ENCODE measurements at places on chromosomes 6 and 20. TPM values are rescaled to one million over a fixed set of nuclear protein-coding genes. Genes with fewer than 3 reads are reported as not detected.

DNA sequence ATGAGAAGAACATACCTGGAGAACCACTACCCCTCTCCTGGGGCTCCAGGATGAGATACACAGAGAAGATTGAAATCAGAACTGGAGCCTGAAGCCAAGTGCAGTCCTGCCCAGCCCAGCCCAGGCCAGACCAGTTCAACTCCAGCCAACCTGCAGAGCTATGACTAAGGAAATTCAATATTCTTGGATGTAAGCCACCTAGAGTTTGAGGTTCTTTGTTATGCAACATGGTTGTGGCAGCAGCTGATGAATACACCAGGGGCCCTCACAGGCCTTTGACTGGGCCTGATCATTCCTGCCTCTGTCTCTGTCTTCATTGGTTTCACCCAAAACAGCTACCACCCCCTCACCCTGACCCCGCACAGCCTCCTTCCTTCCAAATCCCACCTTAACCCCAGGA lies 167.8 kb downstream of the LRFN2 start:
- DNase-seq: peak; percentile 52

- no peak for DNase-seq
These were observed 64.5 kb downstream of the EYA2 start for GRCh38 chr20:46959081-46959692.

DNA sequence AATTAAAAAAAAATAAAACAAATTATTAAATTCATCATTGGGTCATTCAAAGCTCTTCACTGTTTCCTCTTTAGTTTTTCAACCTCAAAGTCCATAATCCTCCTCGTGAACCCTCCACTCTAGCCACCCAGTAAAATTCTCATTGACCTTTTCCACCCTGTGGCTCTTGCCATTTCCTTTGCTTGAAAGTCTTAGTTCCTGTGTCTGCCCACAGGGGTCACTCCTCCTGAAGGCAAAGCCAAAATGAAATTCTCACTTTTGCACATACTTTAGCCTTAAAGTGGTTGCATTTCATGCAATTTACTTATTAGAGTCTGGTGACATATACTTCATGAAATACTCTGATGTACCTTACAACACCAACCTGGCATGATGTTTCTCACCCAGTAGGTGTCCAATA lies 263.7 kb downstream of the BMP2 start:
- no peak for DNase-seq

Gene ZSCAN31
- total RNA-seq: 38.4 TPM

DNA sequence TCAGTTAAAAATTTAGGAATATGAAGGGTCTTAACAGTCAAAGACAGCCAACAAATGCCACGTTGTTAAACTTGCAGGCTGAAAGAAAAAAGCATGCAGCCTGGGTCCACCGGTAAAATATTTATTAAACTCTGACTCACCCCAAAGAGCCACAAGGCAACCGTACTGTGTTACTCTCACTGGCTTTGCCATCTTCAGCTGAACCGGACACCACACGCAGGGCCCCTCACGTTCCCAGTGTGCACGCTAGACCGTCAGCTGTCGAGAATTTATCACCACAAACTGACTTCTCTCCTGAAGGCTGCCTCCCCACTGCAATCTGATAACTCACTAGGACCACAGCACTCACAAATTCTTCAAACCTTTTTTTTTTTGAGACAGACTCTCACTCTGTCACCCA lies 30.7 kb downstream of the HUS1B start:
- no peak for DNase-seq

Gene MEI4
- 0.17 TPM for total RNA-seq

DNA sequence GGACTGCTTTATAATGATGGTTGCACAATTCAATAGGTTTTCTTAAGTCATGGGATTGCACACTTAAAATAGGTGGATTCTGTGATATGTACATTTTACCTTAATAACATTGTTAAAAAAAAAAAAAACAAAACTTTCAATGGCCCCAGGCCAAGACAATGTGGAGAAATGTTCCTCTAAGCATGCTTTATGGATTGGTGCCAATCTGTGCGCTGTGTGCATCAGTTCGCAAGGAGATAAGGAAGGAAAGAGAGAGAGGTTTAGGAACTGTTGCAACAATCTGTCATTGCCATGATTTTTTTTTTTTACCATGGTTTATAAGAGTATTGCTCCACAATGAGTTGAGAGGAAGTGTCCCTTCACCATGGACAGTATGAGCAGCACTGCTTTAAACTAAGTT lies 399.6 kb downstream of the PTPRT start:
- DNase-seq: no peak

DNA sequence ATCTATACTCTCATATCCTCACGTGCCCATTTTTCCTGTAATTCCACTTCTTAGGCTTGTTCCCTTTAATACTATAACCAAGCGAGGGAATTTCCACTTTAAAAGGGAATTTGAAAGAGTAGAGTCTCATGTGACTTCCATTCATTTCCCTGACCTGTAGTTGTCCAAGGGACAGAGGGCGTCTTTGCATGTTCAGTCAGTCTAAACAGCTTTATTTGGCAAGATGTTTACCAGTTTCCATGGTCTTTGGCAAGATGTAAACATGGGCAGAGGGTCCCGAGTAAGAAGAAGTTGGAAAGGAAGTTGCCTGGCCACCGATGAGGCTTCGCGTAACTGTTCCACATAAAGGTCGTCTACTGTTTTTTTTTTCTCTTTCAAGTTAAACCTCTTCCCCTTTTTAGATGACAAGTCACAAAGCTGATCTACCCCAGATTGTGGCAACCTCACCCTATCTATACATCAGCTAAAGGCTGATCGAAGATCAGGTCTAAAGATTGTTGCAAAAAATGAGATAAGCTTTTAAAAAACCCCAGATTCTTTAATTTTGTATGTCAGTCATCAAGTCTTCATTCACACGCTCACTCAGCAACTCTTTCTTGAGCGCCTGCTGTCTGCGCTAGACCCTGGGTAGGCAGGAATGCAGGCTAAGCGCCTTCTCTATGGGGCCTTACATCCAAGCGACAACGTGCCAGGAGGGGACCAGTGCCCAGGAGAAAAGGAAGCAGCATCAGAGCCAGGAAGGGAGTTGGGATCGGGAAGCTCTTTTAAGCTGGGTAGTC lies 31.7 kb upstream of the CCR6 start:
- no peak for DNase-seq

All from mucosa of gallbladder (tissue), 1 donor.